ENCODE measurements at places on chromosomes 6 and 20.

DNA sequence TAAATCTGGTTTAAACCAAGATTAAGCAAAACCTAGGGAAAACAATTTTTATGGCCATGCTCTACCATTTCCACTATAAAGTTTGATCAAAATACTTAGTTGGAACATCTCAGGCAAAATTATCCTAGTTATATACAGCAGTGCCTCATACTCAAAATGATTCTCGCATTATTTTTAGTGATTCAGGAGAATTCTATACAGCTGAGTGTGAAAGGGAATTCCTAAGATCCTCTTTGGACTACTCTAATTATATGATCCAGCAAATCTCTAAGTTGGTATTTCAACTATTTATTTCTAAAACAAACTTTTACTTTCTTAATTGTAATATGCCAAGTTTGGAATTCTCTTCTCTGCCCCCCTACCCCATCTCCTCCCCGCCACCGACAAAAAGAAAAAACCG, 8.6 kb downstream of the DTNBP1 start:
- no peak for DNase-seq

DNA sequence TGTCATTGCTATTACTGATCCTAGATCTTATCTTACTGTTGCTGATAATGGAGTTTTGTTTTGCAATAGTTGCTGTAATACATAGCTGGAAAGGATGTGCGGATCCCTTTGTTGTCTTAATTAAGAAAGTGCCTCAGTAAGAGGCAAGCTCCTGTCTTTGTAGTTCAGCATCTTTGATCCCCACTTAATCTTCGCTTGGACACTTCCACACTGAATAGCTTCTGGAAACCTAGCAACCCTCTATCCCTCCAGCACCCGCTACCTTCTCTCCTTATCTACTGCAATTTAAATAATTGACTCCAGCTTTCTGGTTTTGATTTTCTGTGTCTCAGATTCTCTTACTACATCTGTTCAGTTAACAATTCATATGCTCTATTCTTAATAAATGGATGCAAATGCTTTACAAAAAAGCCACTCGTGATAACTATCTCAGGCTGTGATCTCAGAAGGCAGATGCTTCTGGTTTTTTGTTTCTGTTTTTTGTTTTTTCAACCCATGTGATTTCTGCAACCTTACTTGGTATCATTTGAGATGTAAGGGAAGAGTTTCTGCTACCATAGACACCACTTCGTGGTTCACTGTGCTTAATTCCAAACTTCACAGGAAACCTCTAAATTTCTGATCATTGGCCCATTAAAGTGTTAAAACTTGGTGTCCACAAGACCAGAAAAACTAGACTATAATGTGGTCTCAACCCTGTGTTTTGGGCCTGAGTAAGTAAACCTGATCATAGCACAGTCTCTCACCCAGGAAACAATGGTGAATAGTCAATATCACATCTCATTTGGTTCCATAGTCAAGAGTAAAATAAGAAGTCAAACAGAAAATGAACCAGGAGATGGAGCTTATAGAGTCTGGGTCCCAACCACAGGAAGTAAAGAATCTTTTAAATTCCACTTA, 352.1 kb upstream of the SOX4 start:
- no peak for DNase-seq

DNA sequence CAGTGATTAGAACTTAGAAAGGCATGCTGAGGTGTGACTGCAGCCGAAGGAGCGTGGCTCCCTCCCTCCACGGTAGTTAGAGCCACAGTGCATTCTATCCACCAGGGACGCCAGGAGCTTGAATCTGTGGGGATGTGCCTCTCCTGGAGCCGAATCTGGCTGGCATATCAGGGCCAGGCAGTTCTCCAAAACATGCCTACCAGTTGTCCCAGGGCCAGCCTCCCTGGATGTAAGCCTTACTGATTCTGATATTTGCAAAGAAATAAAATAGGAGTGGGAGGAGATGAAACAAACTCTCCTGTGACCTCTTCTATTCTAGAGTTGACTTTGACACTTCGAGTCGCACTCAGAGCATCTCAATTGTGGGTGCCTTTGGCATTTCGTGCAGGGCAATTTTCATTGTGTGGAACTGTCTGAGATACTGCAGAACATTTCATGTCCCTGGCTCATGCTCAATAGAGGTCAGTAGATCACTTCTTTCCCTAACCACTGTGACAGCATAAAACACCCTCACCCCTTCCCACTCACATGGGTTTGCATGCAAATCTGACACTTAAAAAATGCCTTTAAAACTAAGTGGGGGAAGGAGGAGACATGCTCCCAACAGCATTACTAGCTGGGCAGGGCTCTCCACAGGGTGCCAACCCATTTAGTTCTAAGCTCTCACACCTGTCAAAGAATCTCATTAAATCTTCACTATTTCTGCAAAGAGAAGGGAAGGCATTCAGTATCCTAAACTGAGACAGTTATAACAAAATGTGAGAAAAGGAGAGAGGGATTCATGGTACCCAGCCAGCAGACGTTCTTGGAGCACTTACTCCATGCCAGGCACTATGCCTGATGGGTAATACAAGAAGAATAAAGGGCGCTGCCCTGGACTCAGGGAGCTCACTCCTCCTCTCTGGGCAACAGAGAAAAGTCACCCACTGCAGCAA, 378.9 kb downstream of the PREX1 start:
- DNase-seq, result no peak

- DNase-seq, result no peak
These were observed 45.2 kb downstream of the KIF16B start for GRCh38 chr20:16528078-16528477.

DNA sequence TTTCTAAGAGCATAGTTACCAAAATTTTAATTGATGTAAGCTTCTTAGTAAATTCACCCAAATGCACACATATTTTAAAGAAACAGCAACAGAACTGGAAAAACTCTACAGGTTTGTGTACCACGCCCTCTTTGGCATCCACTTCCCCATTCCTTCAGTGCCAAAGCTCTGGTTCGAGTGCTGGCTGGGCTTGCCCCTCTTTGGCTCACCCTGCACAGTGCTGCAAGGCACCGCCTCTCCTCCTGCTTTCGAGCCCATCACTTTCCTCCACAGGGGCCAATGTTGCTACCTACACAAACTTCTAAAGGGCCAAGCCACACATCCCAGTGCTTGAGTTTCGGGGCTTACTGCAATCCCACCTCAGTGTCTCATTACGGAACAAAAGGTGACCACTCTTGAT, 9.6 kb downstream of the LRP11 start:
- no peak for DNase-seq

DNA sequence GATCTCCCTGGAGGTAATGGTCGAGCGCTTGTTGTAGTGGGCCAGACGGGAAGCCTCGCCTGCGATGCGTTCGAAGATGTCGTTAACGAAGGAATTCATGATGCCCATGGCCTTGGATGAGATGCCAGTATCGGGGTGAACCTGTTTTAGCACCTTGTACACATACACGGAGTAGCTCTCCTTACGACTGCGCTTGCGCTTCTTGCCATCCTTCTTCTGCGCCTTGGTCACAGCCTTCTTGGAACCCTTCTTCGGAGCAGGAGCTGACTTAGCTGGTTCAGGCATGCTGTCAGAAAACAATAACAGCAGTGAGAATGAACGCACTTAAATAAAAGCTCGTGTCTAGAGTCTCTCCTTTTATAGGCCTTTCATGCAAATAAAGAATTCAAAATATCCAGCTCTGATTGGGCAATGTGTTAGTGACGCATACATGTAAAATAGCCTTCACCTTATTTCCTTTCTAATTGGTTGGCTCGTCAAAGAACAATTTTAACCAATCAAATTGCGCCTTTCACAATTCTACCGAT, 129.2 kb downstream of the HFE start:
- DNase-seq, result peak; percentile 83

Data from stimulated activated CD4-positive, alpha-beta T cell treated with anti-CD3 and anti-CD28 coated beads, Interleukin-15, amount 100 ng/mL, for 24 hours (primary cell).